M059J (cell line): ENCODE measurements at places on chromosomes 1 and 21. TPM values are rescaled to one million over a fixed set of nuclear protein-coding genes. Genes with fewer than 3 reads are reported as not detected.

DNA sequence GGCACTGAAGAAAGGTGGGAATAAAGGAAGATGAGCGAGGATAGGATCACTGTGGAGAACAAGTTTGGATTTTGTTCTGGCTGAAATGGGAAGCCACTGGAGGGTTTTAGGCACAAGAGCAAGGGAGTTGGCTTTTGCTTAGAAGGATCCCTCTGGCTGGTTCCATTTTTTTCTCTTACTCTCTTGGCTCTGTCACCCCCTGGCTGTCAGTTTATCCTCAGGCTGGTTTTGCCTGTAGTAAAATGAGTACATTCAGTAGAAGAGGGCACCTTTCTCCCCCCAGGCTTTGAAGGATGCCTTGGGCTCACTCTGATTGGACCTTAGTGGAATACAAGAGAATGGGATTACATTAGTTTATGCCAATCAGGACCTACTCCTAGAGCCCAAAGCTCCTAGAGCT lies 17.1 kb downstream of the CACHD1 start:
- no peak for DNase-seq

FCRL3 gene
- total RNA-seq, result not detected in 2 replicates

NKAIN1 gene
- total RNA-seq, result 0.12 and 2.8 TPM in 2 replicates

DPT gene
- total RNA-seq, result not detected in 2 replicates

- DNase-seq, result no peak
Measured at GRCh38 chr1:228755800-228756199, 20.5 kb downstream of the RHOU start.

DNA sequence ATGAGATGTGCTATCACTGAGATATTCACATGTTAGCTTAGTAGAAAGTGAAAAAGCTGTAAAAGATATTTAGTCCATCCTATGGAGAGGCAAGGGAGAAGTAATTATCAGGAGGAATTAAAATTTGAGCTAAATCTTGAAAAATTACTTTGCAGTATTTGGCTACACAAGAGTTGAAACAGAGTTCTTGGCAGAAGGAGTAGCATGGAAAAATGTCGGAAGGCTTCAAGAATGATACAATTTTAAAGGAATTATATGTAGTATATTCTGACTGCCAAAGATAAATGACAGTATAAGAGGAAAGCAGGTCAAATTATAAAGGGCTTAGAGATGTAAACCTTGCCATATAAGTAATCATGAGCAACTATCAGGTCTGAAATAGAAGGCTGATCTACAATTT lies 518.9 kb downstream of the BRINP3 start:
- no peak for DNase-seq

GRCh38 chr1:182855911-182856310 lies 16.8 kb downstream of the DHX9 start:
- no peak for DNase-seq

DNA sequence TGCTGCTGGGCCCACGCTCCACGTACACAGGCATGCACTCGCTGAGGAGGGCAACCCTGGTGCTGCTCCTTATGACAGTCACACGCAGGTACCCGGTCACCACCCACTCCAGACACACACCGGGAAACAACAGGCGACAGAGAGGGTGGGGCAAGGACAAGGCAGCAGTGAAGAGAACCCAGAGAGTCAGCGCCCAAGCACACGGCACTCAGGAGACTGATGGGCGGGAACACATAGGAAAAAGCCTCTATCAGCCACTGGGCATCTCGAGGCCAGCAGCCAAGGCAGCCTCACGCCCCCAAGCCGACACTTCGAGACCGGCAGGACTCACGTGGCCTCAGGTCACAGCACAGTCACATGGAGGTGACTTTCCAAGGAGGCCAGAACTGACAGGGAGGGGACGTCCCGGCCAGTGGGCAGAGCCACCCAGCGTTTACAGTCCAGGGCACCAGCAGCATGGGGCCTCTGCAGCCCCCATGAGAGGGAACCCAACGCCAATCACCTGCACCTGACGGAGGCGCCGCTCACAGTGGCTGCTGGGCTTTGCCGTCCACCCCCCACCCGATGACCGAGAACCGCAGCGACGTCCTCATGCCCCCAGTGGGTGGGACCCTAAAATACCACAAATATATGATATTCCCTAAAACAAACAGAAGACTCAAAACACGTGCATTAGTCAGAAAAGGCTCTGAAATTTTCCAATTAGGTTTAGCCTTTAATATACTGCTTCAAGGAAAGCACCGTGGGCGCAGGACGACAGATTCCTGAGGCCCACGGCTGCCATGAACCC lies 19.7 kb downstream of the PTTG1IP start:
- DNase-seq, result no peak

- peak; percentile 89 for DNase-seq
Measured at GRCh38 chr1:150578272-150579109, 919 bp downstream of the MCL1 start.

DNA sequence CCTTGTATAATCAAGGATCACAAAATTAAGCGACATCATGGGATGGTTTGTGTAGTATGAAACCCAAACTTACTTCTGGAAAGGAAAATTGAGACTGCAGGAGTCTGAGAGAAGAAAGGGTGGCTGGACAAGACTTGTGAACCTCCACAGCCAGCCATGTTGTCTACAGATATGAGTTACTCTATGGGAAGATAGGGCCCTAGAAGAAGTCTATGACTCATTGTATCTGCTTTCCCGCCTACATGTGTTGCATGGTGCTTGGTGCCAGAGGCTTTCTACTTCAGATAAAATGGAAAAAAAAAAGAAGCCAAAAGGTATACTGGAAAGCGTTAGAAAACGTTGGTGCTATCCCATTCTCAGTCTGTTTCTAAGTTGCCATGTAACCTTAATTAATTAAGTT lies 18.7 kb upstream of the OR6N2 start:
- no peak for DNase-seq

PGBD5 gene
- 0.76 and 0.98 TPM in 2 replicates for total RNA-seq

DNA sequence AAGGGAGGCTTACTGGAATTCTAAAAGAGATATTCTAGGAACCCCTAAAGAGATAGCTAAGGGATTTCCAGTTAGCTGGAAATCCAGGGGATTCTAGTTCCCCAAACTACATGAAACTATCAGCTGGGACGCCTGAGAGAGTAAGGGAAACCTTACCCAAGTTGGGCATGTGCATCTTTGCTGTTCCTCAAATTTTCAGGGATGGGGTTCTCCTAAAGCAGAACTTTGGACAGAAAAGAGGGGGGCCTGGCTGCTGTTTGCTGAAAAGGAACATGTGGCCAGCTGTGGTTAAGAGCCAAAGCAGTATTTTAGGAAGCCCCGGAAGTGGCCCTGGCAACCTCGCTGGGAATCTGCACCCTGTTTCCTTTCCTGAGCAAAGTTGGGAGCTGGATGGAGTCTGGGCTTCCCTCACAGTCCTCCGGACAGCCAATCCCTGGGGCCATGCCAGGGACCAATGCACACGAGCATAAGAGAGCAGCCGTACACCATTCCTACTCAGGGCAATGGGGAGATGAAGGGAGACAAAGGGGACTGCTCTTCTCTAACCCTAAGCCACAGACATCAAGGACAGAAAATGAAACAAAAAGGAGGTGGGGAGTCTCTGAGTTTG lies 154.3 kb downstream of the PLXNA2 start:
- no peak for DNase-seq

GRCh38 chr1:244325056-244325758 lies 126.5 kb downstream of the ADSS2 start:
- DNase-seq, result no peak

KCNC4 gene
- 0.07 and 0.91 TPM in 2 replicates for total RNA-seq
